ENCODE measurements at places on chromosomes 11 and 22.

- DNase-seq, result no peak
Measured at GRCh38 chr11:36074941-36075431, 131.1 kb downstream of the LDLRAD3 start.

DNA sequence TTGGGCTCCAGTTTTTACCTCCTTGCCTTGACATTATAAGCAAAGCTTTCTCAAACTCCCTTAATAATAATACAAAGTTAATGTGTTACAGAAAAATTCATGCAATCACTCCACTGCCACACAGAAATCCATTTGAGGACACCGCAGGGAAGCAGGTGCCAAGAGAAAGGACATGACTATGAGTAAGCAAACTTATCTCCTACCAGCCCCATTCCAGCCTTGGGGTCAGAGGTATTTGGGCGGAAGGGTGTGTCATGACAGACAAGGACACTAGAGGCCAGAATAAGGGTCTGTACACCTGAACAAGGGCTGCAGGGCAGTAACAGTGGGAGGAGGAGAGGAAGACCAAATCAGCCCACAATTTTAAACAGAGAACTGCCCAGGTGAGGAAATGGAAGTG is 5.9 kb downstream of the GNG3 start:
- no peak for DNase-seq

DNA sequence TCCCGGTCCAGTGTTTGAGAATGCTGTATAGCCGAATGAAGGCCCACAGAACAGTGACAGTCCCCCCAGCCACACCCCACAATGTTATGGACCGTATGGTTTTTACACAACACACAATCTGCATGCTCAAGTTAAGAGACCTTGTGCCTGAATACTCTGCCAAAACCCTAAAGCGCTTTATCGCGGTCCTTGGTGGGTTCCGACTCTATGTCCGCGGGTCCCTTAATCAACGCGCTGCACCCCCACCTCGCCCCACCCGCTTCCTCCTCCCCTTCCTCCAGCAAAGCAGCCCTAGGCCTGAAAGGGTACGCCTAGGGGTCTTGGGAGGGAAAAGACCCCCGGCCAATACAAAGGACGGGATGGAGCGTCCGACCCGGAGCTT is 442 bp downstream of the COPB1 start:
- DNase-seq, result peak; percentile 34

- DNase-seq, result no peak
Measured at GRCh38 chr11:70824605-70825245, 426.4 kb downstream of the CTTN start.

DNA sequence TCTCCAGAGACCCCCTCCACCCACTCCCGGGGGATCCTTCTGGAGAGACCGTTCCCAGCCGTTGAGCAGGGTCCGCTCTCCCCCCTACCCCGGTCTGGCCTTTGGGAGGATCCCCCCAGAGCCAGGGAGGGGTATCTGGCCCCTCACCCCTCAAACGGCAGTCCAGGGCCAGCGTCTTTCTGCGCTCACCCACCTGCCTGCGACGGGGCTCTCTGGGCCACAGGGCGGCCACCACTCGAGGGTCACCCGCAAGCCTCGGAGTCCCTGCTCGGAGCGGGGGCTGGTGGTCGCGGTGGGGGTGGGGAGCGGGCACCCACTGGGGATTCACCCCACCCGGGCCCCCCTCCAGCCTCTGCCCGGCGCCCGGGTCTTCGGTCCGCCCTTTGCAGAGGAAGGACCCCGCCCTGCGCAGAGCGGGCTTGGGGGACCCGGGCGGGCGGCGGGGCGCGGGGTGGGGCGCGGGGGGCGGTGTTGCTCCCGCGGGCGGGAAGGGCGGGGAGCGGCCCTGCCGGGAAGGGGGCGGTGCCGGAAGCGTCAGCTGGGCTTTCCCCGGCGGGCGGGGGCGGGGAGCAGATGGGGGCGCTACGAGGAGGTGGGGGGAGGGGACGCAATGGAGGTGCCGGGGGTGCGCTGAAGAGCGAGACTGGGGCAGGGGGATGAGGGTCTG is 16.6 kb downstream of the CRELD2 start:
- peak; percentile 91 for DNase-seq

- DNase-seq, result no peak
Measured at GRCh38 chr11:113690619-113691569, 15.2 kb downstream of the TMPRSS5 start.
